Memory B cell (primary cell): ENCODE measurements at places on chromosomes 7 and 10.

DNA sequence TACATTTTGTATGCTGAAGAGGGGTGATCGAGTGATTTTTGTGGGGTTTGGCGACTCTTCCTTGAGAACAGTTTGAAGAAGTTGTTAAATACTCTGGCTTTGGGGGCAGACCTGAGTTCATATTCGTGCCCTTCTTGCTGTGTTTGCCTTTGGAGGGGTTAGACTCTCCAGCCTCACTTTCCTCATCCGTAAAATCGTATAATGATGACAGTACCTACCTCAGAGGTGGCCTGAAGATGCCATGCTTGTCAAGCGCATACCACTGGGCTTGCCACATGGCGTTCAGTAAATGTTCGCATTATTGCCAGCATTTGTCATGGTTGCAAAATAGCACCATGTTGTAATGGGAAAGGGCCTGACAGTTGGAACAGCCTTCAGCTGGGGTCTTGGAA lies 1.3 kb downstream of the STK17A start:
- peak overlapping the region; percentile 97 for H3K27ac ChIP-seq
- no peaks in the 10 kb centered on the region for H3K36me3 ChIP-seq

DNA sequence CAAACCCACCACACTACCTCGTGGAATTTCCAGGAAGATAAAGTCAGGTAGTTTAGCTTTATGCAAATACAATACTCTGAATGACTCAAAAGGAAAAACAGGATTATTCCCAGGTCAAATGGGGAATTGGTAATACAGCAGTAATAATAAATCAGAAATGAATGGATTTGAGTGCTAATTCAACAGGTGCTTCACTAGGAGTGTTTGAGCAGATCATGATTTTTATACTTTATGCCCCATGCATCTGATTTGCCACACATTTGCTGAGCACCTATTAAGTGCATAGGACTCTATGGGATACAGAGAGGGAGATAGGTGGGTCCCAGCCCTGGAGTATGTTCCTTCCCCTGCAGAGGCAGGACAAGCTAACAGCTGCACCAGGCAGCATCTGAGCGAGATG lies 381.4 kb upstream of the PODXL start:
- no peak for DNase-seq
- H3K4me1 ChIP-seq = no peaks in the 10 kb centered on the region

GRCh38 chr10:70805619-70806215 lies 10.0 kb upstream of the SGPL1 start:
- peaks cover 12% of the 10 kb centered on the region for H3K27me3 ChIP-seq
- no peak for DNase-seq
- no peak overlapping the region for H3K27ac ChIP-seq
- peaks cover 2% of the 10 kb centered on the region for H3K4me1 ChIP-seq

- H3K27ac ChIP-seq = no peak overlapping the region
- H3K4me1 ChIP-seq = no peaks in the 10 kb centered on the region
- H3K36me3 ChIP-seq = no peaks in the 10 kb centered on the region
- no peak overlapping the region for H3K4me3 ChIP-seq
- H3K27me3 ChIP-seq = peaks cover 3% of the 10 kb centered on the region
These were observed 92.0 kb upstream of the RET start for GRCh38 chr10:42984761-42985325.

- DNase-seq = no peak
- no peak overlapping the region for H3K27ac ChIP-seq
- no peak overlapping the region for H3K4me3 ChIP-seq
- no peaks in the 10 kb centered on the region for H3K27me3 ChIP-seq
These were observed 646.2 kb upstream of the SEMA3D start for GRCh38 chr7:85833066-85833465.
